ENCODE measurements at places on chromosomes 5 and 9.

DNA sequence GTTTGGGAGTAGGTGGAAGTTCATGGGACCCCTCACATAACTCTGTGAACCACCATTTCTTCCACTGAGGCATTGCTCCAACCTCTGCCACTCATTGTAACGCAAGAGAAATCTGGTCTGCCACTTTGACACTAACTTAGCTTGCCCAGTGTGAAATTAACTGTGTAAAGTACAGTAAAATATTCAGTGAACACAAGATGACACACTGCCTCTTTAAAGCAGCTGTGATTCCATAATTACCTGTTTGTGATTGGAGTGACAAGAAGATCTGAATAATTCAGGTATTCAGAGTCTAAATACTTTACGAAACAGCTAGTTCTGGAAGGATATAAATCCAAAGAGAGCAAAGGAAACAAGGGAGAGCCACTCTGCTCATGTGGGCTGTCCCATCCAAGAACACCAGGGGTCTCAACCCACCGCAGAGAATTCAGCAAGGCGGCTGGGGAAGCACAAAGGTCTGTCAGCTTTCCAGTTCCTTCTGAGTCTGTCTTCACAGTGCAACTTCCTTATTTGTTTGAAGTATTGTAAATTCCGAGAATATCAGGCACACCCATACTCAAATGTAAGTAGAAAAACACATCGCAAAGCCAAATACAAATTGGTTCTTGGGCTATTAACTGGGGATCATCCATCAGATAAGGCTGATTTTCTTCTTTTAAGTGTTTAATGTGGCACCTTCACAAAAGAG lies 86.9 kb downstream of the GNAQ start:
- DNase-seq: no peak

GRCh38 chr9:19409401-19410194 lies 789 bp downstream of the ACER2 start:
- peak; percentile 32 for DNase-seq

GRCh38 chr9:124216474-124217176 lies 41.1 kb upstream of the NEK6 start:
- DNase-seq: peak; percentile 21

GRCh38 chr9:91131433-91131839 lies 230.3 kb downstream of the AUH start:
- DNase-seq: no peak

GRCh38 chr9:122327175-122327574 lies 43.6 kb upstream of the PTGS1 start:
- no peak for DNase-seq

GRCh38 chr5:24215114-24215513 lies 429.7 kb downstream of the CDH10 start:
- DNase-seq: no peak

- no peak for DNase-seq
These were observed 128.6 kb downstream of the KCNIP1 start for GRCh38 chr5:170632266-170632984.

GRCh38 chr9:133634081-133634691 lies 2.0 kb upstream of the DBH start:
- no peak for DNase-seq

- no peak for DNase-seq
These were observed 26.4 kb upstream of the F2R start for GRCh38 chr5:76689321-76690036.

- DNase-seq: no peak
These were observed 30.0 kb upstream of the PCSK1 start for GRCh38 chr5:96463091-96463490.

DNA sequence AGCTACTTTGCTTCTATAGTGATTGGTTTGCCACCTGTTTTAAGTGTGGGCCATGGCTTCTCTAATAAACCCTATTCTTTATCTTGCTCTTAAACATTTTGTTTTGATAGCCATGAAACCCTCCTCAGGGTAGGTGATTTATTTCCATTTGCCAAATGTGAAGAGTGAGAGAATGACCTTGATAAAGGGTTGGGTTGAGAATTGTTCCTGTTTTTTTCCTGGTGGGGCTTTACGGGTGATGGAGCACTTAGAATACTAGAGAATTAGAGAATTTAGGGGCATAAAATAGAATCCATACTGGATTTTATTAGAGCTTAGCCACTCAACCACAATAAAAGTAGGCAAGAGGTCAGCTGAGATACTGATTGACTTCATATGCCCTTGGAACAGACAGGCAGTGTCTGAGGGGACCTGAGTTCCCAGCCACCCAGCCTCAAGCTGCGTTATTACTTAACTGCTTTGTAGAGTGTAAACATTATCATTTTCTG lies 68.9 kb downstream of the COMMD10 start:
- DNase-seq: no peak

DNA sequence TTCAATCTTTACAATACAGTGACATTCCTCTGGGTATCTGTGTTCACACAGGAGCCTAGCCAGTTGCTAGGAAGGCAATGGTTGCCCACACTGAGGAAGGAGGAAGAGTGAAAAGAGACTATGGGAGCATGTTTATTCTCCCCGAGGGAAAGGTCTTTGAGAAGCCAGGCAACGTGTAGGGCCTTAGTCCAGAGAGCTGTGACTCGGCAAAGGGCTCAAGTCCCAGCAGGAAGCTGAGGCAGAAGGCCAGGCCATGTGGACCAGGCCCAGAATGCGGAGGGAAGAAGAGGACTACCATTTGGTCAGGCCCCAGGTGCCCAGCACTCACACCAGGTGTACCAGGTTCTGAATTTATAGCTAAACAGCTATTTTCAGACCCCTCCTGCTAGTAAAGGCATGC lies 136.6 kb upstream of the DMAC1 start:
- no peak for DNase-seq

GRCh38 chr5:2703615-2704014 lies 47.9 kb downstream of the IRX2 start:
- DNase-seq: no peak

GRCh38 chr9:93675336-93676150 lies 99.2 kb downstream of the PHF2 start:
- DNase-seq: peak; percentile 12

GRCh38 chr5:90830058-90830457 lies 271.5 kb downstream of the ADGRV1 start:
- DNase-seq: no peak

DNA sequence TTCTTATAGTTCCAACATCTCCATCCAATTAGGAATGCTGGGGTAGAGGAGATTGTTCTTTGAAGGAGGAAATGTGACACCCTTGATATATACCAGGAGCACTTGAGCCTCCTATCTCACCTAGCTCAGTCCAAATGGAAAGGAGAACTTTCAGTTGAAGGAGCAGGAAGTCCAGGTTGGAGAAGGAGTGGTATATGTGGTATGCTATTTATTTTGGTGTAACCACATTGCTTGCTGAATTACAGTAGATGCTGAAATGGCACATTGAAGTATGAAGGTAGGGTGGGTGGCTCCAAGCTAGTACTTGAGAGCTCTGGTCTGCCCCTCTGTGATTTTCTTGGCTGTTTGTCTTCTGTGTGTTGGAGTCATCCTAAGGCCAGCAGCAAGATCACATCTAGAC lies 6.1 kb downstream of the CSNK1G3 start:
- no peak for DNase-seq

GRCh38 chr5:154865466-154866184 lies 7.2 kb downstream of the CNOT8 start:
- no peak for DNase-seq

- DNase-seq: no peak
These were observed 130.1 kb upstream of the ZNF608 start for GRCh38 chr5:124876566-124876965.

DNA sequence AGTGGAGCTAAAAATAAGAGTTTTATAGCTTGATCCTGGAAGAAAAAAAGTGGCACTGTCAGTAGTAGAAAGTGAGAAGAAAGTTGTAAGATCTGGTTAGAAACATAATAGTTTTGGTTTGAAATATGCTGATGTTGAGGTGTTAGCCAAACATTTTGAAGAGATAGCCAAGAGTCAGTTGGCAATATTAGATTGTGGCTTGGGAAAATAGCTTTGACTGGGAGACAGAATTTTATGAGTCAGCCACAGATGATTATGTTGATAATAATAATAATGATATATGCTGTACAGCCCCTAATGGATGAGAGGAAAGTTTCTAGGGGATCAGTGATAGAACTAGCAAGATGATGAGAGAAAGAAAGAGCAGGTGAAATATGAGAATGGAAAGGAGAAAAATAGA lies 12.4 kb upstream of the CDH18 start:
- DNase-seq: no peak

DNA sequence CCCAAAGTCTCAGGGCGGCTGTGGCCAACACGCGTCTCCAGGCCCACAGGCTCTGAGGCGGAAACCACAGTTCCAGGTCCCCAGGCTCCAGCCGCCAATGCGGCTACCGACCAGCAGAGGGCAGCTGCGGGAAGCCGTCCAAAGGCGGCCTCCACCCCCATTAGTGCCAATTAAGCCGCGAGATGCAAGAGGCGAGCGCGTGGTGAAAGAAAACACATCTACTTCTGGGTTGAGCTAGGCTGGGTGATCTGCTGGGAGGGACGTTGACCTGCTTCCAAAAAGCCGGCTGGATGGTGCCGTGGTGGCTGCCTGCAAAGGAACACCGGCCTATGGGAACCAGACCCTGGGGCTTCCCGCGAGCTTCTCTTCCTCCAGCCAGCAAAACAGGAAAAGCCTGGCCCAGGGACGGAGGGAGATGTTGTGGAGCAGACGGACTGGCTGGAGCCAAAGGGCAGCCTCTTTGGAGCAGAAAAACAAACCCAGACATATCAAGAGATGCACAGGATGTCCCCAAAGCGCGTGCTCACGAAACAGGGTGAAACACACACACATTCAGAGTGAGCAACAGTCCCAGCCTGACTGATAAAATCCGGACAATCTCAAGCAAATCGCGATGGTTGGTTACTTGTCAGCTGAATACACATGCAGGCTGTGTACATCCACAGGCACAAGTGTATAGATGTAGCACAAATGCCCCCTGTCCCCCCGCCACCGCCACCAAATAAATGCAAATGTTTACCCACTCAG lies 187.1 kb upstream of the BRINP1 start:
- DNase-seq: peak; percentile 35

- DNase-seq: no peak
These were observed 64.8 kb downstream of the DPYSL3 start for GRCh38 chr5:147445090-147445489.

GRCh38 chr5:135492319-135492626 lies 40.1 kb upstream of the TIFAB start:
- DNase-seq: no peak

DNA sequence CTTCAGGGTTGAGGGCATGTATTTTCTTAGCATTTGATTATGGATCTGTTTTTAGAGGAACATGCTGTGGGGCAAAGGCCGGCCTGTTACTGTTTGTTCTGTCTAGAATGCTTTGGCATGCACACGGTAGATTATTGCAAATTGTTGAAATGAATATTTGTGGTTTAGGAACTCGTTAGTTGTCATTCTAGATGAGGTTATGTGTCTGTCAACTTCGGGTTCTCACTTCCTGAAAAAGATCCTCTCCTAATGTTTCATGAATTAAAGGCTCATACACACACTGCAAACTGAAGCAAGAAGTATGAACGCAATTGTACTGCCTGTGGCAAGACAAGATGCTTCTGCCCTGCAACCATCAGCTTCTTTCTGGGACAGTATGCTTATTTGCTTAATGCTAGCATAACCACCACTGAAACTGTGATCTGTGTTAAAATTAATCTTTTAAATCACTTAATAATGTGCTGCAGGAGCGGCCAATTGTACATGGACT lies 99.6 kb downstream of the BASP1 start:
- DNase-seq: no peak

DNA sequence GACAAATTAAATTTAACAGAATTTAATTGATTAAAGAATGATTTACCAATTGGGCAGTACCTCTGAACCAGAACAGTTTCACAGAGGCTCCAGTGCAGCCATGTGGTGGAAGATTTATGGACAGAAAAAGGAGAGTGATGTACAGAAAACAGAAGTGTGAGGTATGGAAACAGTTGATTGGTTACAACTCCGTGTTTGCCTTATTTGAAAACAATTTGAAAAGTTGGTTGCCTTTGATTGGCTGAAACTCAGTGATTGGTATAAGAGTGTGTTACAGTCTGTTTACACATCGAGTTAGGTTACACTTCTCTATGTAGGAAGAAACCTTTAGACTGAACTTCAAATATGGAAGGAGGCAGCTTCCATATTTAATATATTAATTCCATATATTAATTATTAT lies 30.1 kb downstream of the KIAA1958 start:
- no peak for DNase-seq

- no peak for DNase-seq
These were observed 353 bp downstream of the SH3PXD2B start for GRCh38 chr5:172453986-172454357.

DNA sequence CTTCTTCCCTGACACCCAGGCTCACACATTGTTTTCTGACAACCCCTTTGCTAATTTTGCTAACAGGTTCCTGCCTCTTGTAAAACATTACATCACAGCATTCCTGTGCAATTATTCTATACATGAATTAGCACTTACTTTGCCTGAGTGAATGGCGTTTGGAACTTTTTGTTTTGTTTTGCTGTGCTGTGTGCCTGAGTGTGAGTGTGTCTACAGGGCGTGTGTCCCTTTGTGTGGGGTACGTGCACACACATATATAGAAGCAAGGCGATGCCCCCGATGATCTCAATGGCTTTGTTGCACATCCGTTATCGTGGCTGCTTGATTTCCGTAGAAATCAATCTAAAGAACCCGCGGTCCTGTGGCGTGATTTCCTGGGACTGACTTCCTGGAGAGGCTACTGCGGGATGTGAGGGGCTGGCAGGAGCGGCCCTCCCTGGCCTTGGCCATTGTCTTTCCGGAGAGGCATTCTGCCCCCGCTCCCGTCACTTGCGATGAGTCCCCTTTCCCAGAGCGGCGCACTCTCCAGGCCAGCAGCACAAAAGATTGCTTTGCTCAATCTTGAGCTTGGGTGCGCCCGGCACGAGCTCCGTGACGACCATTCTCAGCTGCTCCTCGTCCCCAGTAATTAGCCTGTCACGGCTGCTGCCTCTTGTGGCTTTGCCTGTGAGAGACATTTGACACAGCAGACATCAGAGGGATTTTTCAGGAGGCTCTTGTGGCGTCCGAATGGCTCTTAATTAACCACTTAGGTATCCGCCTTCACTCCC lies 398.1 kb upstream of the IRX1 start:
- no peak for DNase-seq

GRCh38 chr5:108216890-108217289 lies 165.0 kb downstream of the FBXL17 start:
- DNase-seq: no peak

DNA sequence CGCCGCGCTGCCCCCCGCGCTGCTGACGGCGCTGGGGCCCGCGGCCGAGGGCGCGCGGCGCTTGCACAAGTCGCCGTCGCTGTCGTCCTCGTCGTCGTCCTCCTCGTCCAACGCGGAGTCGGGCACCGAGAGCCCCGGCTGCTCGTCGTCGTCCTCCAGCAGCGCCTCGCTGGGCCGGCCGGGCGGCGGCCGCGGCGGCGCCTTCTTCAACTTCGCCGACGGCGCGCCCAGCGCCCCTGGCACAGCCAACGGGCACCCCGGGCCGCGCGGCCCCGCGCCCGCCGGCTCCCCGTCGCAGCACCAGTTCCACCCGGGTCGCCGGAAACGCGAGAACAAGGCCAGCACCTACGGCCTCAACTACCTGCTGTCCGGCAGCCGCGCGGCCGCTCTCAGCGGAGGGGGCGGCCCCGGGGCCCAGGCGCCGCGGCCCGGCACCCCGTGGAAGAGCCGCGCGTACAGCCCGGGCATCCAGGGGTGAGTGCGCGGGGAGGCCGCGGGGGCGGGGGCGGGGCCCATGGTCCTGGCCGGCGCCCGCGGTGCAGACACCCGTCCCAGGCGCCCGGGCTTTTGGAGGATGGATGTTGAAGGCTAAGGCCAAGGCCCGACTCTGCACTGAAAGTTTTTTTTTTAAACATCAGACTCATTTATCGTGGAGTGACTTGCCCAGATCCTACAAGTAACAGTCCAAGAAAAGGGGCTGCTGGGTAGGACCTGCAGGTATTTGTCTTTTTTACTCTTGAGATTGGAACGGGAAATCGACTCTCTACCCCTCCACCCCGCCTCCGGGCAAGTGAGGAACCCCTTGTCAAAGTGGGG lies 1.2 kb downstream of the TENT4A start:
- DNase-seq: no peak

All from omental fat pad (tissue), 4 donors.